ENCODE measurements at places on chromosomes 7 and 10.
A peak's percentile ranks its signal among the peaks of the same experiment; 100 is the strongest.

DNA sequence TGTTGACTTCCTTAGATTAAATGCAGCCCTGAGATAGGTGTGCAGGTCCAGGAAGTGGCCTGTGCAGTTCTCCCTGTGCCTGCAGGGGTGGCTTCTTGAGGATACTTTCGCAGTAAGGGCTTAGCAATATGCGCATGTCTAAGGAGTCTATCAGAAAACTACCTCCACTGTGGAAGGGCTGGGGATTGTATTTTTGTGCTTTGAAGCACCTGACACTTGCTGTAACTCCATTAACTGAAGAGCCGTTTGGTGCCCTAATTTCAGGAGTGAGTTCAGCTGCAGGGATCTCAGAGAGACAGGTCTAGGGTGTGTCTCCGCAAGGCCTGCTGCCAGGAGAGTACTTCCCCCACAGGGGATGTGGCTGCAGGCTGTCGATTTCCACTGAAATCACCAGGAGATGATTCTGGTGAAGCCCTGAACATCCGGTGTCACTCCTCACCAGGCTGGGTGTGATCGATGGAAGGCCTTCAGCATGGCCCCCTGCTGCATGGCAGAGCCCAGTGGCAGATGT lies 35.5 kb downstream of the IKZF1 start:
- DNase-seq: peak; percentile 75

DNA sequence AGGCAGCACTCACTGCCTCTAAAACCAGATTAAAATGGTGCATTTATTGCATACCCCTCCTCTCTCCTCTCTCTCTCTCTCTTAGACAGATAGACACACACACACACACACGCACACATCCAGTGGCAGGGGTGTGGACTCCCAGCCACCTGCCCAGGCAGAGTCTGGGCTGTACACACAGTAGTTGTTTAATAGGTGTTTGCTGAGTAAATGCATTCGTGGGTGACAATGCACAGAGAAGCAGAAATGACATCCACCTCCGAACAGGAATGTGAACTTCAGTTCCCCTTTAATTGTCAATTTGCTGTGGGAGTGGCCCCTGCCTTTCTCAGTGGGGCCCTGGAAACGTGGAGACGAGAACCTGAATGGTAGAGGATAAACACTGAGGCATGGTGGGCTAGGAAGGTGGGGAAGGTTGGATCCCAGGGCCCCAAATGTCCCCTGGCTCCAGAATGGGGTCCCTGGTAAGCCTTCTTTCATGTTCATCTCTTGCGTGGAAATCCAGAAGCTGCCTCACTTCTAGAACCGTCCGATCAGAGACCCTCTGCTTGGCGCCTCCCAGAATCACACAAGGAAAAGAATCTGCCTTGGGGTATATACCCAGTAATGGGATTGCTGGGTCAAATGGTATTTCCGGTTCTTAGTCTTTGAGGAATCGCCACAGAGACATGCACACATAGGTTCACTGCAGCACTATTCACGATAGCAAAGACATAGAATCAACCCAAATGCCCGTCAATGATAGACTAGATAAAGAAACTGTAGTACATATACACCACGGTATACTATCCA lies 58.5 kb upstream of the ECHDC3 start:
- DNase-seq: no peak

DNA sequence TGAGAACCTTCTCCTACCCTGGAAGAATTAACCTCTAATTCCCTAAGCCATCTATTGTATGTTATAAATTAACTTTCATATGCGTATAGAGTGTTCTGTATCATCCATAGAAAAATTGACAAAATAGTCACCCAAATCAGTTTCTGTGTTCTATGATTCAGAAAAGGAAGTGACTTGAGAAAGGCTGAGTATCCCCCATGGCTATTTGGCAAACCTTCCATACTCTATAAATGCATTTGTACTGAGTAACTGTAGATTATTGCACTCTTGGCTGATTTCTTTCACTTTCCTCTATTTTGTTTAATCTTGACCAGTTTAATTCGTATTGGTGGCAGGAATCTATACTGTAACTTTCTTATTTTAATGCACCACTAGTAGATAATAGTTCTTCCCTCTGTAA lies 182.2 kb downstream of the HTR7 start:
- no peak for DNase-seq

DNA sequence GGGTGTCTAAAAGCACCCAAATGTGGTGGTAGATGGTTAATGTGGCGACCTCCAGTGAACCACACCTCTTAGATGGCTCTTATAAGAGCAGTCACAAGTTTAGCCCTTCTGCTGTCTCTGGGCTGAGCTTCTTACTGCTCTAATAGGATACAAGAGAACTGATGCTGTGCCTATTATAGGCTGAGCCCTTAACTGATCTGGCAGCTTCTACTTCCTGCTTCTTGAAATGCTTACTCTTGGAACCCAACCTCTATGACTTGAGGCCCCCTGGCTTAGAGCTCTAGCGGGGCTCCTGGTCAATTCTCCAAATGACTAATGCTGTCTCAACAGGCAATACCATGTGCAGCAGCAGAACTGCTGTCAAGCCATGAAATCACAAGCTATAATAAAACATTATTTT lies 35.0 kb upstream of the LSM8 start:
- DNase-seq: peak; percentile 7

- no peak for DNase-seq
These were observed 904.3 kb downstream of the XPNPEP1 start for GRCh38 chr10:109019001-109019424.

GRCh38 chr10:97018251-97019212 lies 167.2 kb downstream of the SLIT1 start:
- no peak for DNase-seq
